Ascending aorta (tissue), 2 donors: ENCODE measurements at places on chromosomes 5 and 9. TPM values are rescaled to one million over a fixed set of nuclear protein-coding genes. Genes with fewer than 3 reads are reported as not detected.

The SPATA31E1 gene
- not detected for total RNA-seq

The BRINP1 gene
- total RNA-seq: not detected

The C5orf52 gene
- not detected for total RNA-seq

The PCDHGA2 gene
- 4.9 TPM for total RNA-seq

The OR1L6 gene
- total RNA-seq: not detected

The IFNA2 gene
- total RNA-seq: not detected

The MEF2C gene
- total RNA-seq: 138 TPM

The PAX5 gene
- not detected for total RNA-seq

The PHF24 gene
- total RNA-seq: not detected

The C5orf63 gene
- not detected for total RNA-seq

The NUTM2F gene
- not detected for total RNA-seq

The APBA1 gene
- total RNA-seq: 8.7 TPM

The SOX30 gene
- total RNA-seq: not detected

The PCDHGA8 gene
- total RNA-seq: 3.2 TPM

The IFNA21 gene
- not detected for total RNA-seq

The C9 gene
- total RNA-seq: 0.96 TPM

The TLE4 gene
- 58.0 TPM for total RNA-seq

The PPP6C gene
- 33.8 TPM for total RNA-seq

The SMIM33 gene
- total RNA-seq: not detected

The SHROOM1 gene
- total RNA-seq: 49.4 TPM

The DMGDH gene
- 0.75 TPM for total RNA-seq

The P4HA2 gene
- 22.6 TPM for total RNA-seq

The RICTOR gene
- total RNA-seq: 12.1 TPM

The PCSK5 gene
- total RNA-seq: 66.3 TPM

The PCDHGA4 gene
- 4.3 TPM for total RNA-seq

The TSTD2 gene
- total RNA-seq: 1.4 TPM

The FOXD4L3 gene
- total RNA-seq: not detected

The SOHLH1 gene
- total RNA-seq: not detected

The GALT gene
- 28.3 TPM for total RNA-seq

The CCNI2 gene
- total RNA-seq: not detected

The PCDHGA7 gene
- 4.2 TPM for total RNA-seq

The MRPS2 gene
- total RNA-seq: 57.3 TPM

The COL5A1 gene
- 99.6 TPM for total RNA-seq

The COL15A1 gene
- 58.6 TPM for total RNA-seq

The FAT2 gene
- not detected for total RNA-seq

The ARAP3 gene
- 55.5 TPM for total RNA-seq

The ANGPTL2 gene
- 19.6 TPM for total RNA-seq

The PAPPA gene
- 6.0 TPM for total RNA-seq

The CER1 gene
- total RNA-seq: not detected

The EGFLAM gene
- total RNA-seq: 4.2 TPM

The PCDH12 gene
- 7.2 TPM for total RNA-seq

The NPR3 gene
- 3.5 TPM for total RNA-seq

The INSL4 gene
- not detected for total RNA-seq

The STK32A gene
- total RNA-seq: 6.2 TPM

The CCDC127 gene
- total RNA-seq: 6.1 TPM

The AHRR gene
- total RNA-seq: not detected

The RAB3C gene
- 3.0 TPM for total RNA-seq

The EIF4EBP3 gene
- 4.0 TPM for total RNA-seq

The NOTCH1 gene
- 120 TPM for total RNA-seq

The RPL37 gene
- 22.1 TPM for total RNA-seq

The SLIT3 gene
- 128 TPM for total RNA-seq

The SHC3 gene
- 0.85 TPM for total RNA-seq

The LCN15 gene
- not detected for total RNA-seq

The RAPGEF6 gene
- 22.9 TPM for total RNA-seq

The CRB2 gene
- total RNA-seq: not detected

The WDR41 gene
- 45.4 TPM for total RNA-seq

The QRFP gene
- not detected for total RNA-seq
